SW480 (cell line): ENCODE measurements at places on chromosomes 3 and 15.

GRCh38 chr3:2934541-2934940 lies 175.6 kb downstream of the IL5RA start:
- no peak for DNase-seq

DNA sequence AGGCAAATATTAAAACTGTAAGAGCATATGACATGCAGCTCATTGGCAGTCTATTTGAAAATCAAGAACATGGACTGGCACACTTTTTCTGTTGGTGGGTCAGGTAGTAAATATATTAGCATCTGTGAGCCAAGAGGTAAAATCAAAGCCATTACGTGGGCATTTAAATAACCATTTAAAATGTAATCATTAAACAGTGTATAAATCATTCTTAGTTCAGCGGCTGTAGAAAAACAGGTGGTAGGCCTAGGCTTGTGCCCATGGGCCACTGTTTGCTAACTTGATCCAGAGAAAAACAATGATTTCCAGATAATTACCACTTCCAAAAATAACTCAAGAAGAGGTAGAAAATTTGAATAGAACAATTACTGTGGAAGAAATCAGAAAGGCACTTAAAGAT lies 105.1 kb downstream of the CHST2 start:
- no peak for DNase-seq

GRCh38 chr3:175748087-175748730 lies 889.1 kb downstream of the NAALADL2 start:
- DNase-seq: no peak

DNA sequence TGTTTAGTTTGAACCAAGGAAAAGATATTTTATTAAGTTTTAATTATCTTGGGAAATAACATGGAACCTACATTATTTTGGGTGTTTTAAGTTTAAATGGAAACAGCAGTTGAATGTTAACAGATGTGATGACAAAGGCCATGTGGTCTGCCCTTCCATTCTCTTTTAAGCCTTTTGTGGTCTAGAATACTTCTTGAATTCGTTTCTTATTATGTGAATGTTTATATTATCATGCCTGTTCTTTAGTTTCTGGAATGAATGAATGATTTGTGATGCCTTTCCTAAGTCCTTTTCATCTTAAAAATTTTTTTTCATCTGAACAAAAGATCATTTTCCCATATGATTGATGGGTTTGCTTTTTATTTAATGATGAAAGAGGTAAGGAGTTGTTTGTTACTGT lies 44.6 kb downstream of the SNRK start:
- no peak for DNase-seq
